ENCODE measurements at places on chromosomes 12 and 14.
A peak's percentile ranks its signal among the peaks of the same experiment; 100 is the strongest.

GRCh38 chr14:105060751-105061427, 4.3 kb downstream of the GPR132 start:
- DNase-seq: peak; percentile 47

DNA sequence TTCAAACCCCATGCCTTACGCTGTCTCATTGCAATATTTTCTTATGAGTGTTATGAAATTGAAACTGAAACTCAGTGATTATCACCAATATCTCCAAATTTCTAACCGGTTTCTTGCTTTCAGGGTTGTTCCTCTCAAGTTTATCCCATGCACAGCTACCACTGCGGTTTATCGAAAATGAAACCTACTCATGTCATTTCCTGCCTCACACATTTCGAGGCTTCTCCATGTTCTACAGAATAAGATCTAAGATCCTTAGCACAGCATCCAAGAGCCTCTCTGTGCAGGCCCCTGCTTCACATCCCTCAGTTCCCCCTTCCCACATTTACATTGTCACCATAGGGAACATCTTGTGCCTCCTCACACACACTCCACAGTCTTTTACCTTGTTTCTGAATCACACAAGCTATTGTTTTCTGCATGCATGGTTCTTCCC, 45.5 kb upstream of the FAR2 start:
- DNase-seq: peak; percentile 17

DNA sequence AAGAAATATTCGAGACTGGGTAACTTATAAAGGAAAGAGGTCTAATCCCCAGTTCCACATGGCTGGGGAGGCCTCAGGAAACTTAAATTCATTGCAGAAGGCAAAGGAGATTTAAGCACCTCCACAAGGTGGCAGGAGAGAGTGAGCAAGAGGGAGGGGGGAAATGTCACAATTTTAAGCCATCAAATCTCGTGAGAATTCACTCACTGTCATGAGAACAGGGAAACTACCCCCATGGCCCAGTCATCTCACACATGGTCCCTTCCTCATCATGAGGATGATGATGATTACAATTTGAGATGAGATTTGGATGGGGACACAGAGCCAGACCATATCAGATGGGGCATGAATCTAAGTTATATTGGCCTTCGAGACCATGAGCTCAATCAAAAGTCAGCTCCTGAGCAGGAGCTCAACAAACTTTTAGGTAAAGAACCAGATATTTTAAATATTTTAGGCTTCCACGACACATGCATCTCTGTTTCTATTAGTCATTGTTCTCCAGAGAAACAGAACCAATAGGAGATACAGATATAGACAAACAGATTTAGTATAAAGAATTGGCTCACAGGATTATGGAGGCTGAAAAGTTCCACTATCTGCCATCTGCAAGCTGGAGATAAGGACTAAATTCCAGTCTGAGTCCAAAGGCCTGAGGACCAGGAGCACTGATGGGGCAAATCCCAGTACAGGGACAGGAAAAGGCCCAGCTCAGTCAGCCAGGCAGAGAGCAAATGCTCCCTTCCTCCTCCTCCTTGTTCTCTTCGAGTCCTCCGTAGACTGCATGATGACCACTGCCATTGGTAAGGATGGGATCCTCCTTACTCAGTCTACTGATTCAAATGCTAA, 24.9 kb downstream of the DGLUCY start:
- peak; percentile 30 for DNase-seq

GRCh38 chr14:45284802-45285201, 31.8 kb upstream of the MIS18BP1 start:
- no peak for DNase-seq

GRCh38 chr14:53894456-53894855, 62.2 kb downstream of the BMP4 start:
- DNase-seq: no peak

GRCh38 chr14:69635981-69636639, 24.7 kb downstream of the SUSD6 start:
- DNase-seq: no peak

DNA sequence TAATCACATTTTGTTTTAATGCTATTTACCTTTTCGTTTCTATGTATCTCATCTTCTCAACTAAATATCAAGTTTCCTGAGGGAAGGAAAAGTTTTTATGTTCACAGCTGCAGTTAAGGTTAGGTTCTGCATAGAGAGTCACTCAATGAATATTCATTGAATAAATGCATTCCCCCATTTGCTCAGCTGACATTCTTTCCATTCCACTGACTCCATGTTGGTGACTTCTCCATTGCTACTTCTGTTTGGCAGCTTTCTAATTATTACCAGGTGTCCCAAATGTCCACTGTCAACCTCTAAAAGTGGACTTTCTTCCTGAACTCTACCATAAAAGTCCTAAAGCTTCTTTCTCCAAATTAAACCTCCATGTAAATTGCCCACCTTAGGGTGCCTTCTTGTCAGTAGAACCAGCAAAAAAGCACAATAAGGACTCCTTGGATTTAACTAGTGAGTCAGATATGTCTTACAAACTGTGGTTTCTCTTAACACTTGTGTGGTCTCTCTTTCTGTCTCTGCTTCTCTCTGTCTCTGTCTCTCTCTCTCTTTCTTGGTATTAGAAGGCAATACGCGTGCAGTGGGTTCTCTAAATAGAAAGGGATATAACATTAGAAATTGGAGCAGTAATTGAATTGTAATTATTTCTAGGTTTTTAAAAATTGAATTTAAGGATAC, 85.9 kb downstream of the TMEM117 start:
- DNase-seq: no peak

DNA sequence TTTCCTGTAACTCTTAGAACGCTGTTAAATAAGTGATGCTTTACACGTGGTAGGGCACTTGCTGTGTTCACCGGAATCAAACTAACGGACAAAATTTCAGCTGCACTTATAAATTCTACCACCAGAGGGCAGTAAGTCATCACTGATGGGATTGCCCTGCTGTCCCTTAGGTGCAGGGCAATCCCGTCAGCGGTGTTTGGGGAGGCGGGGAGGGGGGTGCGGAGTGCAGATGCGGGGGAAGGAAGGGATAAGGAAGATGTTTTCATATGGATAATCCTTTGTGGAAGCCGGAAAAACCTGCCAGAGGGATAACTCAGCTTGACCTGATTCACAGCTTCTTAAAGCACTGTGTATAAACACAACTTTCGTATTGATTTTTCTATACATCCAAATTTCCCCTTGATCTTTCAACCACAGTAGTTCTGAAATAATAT, 21.7 kb upstream of the SLC10A1 start:
- DNase-seq: peak; percentile 49

DNA sequence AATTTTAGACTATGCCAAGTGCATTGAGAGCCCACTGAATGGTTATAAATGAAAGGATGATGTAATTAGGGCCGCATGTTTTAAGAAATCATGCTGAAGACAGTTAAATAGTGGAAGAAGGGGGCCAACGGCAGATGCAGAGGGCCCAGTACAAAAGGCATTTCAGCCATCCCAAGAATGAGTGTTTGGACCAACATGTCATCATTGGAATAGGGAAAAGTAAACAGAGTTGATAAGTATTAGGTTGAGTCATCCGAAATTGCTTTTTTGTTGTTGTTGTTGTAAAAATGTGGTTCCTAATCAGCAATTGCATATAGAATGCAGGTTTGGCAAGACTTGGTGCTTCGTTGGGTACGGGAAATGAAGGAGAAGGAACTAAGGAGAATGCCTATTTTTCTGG, 29.5 kb downstream of the BMP4 start:
- no peak for DNase-seq

- DNase-seq: no peak
Observed at GRCh38 chr12:108797677-108798076, 59.7 kb downstream of the SSH1 start.

- no peak for DNase-seq
Observed at GRCh38 chr14:104878582-104878981, 13.5 kb downstream of the CEP170B start.

- no peak for DNase-seq
Observed at GRCh38 chr12:84172823-84173424, 739.7 kb downstream of the SLC6A15 start.

Measured in activated gamma-delta T cell treated with Interleukin-2 at 50 U/mL for 16 hours (primary cell).